ENCODE measurements at places on chromosomes 7 and 10.
A peak's percentile ranks its signal among the peaks of the same experiment; 100 is the strongest.

DNA sequence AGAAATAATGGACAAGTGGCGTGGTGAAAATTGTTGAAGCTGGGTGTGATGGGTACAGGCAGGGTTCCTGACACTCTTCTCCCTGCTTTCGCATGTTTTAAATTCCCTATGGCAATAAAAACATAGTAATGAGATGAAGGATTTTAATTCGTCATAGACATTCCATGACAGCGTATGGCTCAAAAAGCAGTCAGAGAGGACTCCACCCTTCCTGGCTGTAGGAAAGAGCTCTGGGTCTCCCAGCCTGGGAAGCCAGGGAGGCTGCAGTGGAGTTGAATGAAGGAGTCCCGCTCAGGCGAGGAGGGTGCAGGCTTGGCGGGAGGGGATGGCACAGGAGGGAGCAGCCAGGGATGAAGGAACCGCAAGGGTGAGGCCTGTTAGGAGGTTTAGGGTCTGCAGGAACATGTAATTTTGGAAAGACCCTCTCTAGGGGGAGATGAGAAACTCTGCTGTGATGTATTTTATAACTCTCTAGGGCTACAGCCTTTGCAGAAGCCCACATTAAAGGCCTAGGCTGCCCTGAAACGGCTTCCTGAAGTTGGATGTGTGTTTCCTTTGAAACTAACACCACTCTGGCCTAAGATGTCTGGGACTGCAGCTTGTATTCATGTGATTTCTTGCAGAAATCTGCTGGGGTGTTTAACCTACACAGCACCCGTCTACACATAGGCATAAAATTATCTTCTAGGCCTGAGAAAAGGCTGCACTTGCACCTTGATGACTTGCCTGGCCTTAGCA, 7.6 kb upstream of the LARP4B start:
- no peak for DNase-seq

DNA sequence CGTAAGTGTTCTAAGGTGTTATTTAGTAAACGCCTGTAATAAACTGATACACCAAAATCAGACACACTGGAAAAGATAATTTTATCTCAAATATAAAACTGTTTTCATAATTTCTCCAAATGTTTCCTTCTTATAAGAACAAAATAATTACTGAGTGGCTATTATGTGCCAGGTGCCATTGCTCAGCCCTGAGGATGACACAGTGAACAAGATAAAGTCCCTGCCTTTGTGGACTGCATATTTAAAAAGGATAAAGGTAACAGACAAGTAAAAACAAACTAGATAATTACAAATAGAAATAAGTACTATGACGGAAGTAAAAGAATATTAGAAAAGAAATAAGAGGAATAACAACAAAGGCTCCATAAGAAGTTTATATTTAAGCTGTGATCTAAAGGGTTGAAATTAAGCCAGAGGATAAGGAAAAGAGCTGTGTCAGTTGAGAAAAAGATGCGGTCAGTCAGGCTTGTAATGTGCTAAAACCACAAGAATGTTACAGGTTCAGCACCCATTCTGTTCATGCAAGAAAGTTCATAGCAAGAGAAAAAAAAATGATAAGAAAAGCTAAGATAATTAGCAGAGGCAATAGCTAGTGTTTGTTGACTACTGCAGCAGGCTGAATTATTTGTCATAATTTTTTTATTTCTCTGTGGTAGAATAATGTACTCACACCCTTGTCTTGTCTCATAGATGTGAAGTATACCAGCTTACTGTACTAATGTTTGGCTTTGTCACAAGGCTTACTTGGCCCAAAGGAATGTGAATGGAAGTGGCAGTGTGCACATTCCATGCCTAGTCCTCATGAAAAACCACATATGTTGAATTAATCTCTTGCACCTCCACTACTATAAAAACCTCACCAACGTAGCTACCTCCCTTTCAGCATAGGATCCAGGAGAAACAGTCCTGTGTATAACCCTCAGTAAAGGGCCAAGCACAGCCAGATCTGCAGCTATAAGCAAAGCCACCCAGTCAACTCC, 75.1 kb downstream of the CRPPA start:
- peak; percentile 85 for DNase-seq

- DNase-seq: no peak
These were observed 3.6 kb downstream of the ADARB2 start for GRCh38 chr10:1733720-1734119.

DNA sequence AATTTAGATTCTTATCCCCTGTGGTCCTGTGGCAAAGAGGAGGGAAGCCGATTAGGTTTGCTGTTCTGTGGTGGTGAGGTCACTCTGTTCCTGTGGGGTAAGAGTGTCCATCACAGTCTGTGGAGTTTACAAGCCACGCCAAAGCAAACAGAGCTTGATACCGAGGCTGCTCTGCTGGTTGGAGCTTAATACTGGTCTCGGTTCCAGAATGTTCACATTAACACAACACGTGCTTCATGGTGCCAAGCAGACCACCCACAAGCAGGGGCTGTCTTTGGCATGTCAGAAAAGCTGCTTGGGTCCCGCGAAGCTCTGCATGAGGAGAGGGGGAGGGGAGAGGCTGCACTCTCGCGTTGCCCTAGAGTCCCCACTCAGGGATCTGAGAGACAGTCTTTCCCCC, 47.5 kb downstream of the DNAJB6 start:
- DNase-seq: no peak

DNA sequence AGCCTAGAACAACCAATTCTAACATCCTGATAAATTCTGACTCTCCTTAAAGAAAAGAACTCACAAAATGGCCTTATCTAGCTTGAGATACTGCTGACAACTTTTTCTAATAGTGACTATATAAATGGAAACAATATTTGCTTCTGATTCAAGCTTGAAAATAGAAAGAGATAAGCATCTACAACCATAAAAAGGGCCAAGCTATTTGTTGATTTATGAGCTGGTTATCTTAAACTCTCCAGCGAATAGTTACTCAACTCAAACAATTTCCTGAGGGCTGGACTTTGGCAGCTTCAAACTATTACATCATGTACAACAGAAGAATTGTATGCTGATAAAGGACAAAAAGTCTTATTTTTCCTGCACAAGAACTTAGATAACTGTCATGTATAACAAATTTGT, 4.6 kb downstream of the USP54 start:
- DNase-seq: peak; percentile 82

GRCh38 chr10:34815185-34816084, at the start of gene PARD3:
TSS of gene PARD3 (minus strand) at chr10:34815296. CDS start at chr10:34814995, 301 bp downstream.
- DNase-seq: peak; percentile 56

- no peak for DNase-seq
These were observed 8.9 kb upstream of the TSPAN13 start for GRCh38 chr7:16744518-16745250.

DNA sequence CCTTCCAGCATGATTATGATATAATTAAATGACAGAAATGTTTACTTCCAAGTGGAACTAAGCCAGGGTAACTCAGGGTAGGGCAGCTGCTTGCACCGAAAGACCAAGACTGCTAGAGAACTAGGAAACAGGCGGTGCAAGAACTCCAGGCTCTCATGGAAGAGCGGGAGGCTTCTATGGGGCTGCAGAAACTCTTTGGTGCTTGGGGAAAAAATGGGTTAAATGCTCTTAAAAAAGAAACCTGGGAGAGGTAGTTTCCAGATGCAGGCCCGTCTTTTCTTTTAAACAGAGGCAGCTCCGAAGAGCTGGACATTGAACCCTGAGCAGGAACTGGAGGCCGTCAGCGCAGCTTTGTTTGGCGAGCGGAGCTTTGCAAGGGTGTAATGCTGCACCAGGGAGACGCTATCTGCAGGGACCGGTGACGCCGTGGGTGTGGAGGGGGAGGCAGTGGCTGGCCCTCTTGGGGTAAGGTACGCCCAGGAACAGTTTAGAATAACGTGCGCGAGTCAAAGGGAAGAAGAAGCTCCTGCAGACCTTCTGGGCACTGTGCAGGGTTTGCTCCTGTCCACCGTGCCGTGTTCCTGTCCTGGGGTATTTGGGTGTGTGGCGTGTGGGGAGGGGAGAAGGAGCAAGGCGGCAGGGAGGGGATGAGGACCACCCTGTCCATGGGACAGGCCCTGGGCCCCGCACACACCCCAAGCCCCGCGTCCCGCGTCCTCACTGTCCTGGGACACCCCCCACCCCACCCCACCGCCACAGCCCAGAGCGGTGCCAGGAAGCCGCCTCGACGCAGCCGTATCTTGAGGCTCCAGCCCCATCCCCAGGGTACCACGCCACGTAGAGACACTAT, 59.0 kb downstream of the EGFR start:
- DNase-seq: no peak

- DNase-seq: no peak
These were observed 140.3 kb downstream of the GPR85 start for GRCh38 chr7:112946350-112946749.

GRCh38 chr7:43612599-43613589, 30.0 kb downstream of the STK17A start:
- peak; percentile 65 for DNase-seq

GRCh38 chr10:17106991-17107390, 22.6 kb downstream of the CUBN start:
- DNase-seq: no peak

- DNase-seq: no peak
These were observed 44.2 kb upstream of the FRMD4A start for GRCh38 chr10:14374745-14375445.

GRCh38 chr7:22542669-22543068, 42.7 kb upstream of the STEAP1B start:
- no peak for DNase-seq

- DNase-seq: peak; percentile 46
These were observed at the start of gene KIAA1217 for GRCh38 chr10:24208661-24209431. TSS of gene KIAA1217 (plus strand) at chr10:24209138. CDS start at chr10:24209194, 56 bp downstream.

DNA sequence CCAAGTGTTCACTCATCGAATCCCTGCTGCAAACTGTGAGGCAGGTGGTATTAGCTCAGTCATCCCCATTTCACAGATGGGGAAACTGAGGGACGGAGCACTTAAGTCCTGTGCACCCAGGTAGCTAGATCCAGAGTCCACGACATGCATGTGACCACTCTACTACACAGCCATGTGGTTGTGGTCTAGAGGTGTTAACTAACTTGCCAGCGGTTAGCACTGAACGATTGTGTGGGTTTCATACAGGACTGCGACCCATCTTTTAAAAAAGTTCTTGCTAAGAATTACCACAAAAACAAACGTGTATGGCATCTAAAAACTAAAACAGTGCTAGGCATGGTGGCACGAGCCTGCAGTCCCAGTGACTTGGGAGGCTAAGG, 16.1 kb upstream of the ABCC2 start:
- DNase-seq: no peak

DNA sequence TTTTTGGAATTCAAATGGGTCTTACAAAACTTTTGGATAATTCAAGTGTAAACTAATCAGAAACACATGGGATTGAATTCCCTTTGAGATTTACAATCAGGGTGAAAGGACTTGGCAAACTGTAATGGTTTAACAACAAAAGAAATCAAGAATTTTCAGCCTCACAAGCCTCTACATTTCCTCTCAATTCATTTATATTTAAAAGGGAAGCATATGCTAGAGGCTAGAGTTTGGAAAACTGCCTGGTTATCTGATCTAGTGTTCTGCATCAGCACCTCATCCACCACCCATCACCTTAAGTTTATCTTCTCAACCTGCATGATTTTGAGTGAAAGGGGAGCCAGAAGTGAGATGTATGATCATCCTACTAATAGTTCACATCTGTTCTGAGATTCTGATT, 120.7 kb downstream of the TES start:
- peak; percentile 54 for DNase-seq

DNA sequence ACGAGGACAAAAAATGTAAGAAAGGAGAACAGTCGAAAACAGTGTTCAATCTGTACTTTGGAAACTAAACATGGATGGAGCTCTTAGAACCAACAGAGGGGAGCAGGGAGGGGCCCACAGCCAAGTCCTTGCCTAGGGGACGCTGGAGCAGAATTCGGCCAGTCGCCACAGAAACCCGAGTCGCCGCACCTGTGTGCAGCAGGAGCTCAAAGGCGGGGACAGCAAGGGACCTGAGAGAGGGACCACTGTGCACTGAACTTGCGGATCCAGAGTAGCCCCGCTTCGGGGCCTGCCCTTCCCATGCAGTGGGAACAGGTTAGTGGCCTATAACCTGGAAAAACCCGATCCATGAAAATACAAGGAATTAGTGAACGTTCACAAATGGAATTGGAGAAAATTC, 68.1 kb downstream of the SEC61G start:
- no peak for DNase-seq

GRCh38 chr7:139059905-139060304, 24.1 kb upstream of the ZC3HAV1L start:
- no peak for DNase-seq

GRCh38 chr7:137992550-137993394, 9.1 kb downstream of the CREB3L2 start:
- peak; percentile 94 for DNase-seq

DNA sequence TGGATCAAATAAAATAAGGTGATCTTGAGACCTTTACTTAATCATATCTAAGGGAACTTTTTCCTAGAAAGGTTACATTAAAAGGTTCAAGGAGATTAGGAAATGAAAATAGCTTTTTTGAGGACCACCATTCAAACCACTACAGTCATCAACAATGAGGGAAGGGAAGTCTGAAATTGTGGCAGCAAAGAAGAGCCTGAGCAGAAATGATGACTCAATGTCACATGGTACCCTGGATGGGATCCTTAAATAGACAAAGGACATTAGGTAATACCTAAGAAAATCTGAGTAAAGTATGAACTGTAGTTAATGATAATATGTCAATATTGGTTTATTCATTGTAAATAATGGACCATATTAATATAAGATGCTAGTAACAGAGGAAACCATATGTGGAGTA, 236.0 kb downstream of the SEMA3D start:
- DNase-seq: peak; percentile 56

GRCh38 chr7:66886152-66886551, 34.9 kb upstream of the TMEM248 start:
- DNase-seq: no peak

DNA sequence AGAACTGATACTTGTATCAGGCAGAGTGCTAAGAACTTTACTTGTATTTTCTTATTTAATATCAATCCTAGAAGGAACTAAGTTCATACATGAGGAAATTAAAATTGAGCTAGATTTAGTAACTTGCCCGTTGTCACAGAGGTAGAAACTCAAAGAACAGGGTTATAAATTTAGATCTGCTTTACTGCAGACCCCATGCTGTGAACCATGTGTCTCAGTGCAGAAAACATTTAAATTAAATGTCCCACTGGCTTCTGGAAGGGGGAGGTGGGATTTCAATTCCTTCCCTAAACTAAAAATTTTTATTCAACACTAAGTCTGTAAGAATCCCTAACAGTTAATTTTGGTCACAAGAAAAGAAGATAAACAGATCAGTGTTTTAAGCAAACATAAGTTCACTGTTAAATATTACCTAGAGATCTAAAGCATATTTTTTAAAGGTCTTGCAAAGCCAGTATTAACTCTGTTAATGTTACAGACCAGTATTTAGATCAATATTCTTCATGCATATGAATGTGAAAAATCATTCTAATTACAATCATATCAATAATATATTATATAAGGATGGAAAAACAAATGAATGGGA, 23.1 kb downstream of the WASL start:
- no peak for DNase-seq
